NCI-H1092 (cell line): ENCODE measurements at places on chromosomes 11 and 22.

DNA sequence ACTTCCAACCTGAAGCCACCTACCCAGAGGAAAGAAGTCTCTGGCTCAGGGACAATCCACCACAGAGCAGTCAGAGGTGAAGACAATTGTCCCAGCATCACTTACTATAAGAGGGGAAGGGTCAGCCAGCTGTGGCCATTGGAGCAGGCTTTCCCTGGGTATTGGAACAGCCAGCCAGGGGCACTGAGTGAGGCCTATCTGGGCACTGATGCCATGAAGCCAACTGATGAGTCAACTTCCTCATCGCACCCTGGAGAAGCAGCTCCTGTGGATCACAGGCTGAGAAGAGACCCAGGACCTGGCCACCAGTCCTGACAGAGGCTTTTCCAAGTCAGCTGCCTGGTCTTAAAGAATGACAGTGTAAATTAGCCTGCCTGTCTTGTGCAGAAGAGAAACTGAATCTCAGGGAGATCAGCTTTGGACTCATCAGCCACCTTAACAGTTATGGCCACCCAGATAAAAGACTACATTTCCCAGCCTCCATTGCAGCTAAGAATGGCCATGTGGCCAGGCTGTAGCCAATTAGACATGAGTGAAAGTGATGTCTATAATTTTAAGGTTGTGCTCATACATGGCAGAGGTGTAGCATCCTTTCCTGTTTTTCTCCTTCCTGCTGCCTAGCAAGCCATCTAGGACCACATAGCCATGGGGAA, 19.0 kb downstream of the CHST1 start:
- DNase-seq: no peak

DNA sequence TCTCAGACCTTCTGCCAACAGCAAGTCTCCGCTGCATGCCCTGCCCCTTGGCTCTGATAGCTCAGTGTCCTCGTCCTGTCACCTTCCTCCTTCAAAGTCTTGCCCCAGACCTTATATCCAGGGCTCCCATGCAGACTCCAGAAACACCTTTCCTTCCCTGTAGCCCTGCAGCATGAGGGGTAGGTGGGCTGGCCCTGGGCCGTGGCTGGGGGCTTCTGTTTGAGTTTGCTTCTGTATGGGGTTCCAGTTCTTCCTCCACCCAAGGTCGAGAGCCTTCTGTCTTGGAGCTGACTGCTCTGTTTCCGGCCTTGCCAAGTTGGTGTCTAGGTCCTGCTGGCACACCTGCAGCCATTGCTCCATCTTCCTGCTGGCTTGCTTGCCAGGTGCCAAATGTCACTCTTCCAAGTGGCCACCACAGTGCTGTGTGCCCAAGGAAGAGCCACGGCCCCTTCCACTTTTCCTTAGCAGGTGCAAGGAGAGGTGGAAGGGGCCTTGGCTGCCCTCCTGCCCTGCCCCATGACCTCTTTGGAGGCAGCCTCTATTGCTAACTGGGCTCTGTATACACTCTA, 74.8 kb upstream of the NECTIN1 start:
- DNase-seq: no peak

- no peak for DNase-seq
Measured at GRCh38 chr11:113722221-113722620, 16.1 kb upstream of the TMPRSS5 start.

DNA sequence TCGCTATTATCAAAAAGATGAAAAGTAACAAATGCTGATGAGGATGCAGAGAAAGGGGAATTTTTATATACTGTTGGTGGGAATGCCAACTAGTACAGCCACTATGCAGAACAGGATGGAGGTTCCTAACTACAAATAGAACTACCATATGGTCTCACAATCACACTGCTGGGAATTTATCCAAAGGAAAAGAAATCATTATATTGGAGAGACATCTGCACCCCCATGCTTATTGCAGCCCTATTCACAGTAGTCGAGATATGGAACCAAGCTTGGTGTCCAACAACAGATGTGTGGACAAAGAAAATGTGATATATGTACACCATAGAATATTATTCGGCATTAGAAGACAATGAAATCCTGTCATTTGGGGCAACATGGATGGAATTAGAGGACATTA, 19.6 kb upstream of the POU2AF2 start:
- no peak for DNase-seq
